Bone marrow (tissue), 2 donors: ENCODE measurements at places on chromosomes 2 and 18.
A peak's percentile ranks its signal among the peaks of the same experiment; 100 is the strongest.

GRCh38 chr2:85445316-85446295 lies 27.1 kb downstream of the SH2D6 start:
- no peak for DNase-seq

- DNase-seq = no peak
Measured at GRCh38 chr2:152176113-152176714, 651 bp upstream of the STAM2 start.

GRCh38 chr2:180205621-180206235 lies 198.6 kb upstream of the CWC22 start:
- DNase-seq = no peak

DNA sequence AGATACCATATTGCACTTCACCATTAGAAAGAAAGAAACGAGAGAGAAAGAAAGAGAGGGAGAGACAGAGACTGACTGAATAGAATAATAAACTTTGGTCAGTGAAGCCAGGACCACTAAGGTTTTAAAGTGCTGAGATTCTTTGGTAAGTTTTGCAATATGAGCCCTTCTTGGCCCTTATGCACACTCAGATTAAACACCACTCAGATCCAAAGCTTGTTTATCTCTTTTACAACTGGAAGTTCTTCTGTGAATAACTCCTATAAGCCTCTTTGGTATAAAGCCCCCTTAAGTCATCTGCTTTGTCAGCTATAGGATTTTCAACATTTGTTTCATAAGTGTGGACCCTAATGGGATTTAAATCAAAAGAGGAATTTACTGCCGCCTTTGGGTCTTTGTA lies 40.8 kb downstream of the PID1 start:
- no peak for DNase-seq

DNA sequence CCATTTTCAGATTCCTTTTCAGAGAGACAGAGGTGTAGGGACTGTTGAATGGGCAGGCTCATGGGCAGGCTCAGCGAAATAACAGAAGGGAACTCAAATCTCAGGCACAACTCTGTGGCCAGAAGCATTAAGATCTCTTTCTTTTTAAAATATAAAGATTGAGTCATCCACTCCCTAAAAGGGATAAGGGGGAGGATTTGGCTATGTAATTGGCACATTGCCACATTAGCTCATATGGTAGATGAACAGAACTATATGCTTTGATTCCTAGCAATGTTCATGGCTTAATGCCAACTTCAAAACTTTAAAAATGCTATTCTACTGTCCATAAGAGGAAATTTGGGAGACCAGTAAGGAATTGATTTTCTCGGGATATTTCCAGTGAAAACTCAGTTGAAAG lies 53.8 kb upstream of the SLC5A7 start:
- DNase-seq = no peak

GRCh38 chr2:145715601-145716000 lies 1195.7 kb upstream of the ZEB2 start:
- DNase-seq = no peak

GRCh38 chr2:200741468-200742202 lies 70.1 kb upstream of the BZW1 start:
- no peak for DNase-seq

- no peak for DNase-seq
Measured at GRCh38 chr2:220241423-220241822, 614.0 kb downstream of the SLC4A3 start.

DNA sequence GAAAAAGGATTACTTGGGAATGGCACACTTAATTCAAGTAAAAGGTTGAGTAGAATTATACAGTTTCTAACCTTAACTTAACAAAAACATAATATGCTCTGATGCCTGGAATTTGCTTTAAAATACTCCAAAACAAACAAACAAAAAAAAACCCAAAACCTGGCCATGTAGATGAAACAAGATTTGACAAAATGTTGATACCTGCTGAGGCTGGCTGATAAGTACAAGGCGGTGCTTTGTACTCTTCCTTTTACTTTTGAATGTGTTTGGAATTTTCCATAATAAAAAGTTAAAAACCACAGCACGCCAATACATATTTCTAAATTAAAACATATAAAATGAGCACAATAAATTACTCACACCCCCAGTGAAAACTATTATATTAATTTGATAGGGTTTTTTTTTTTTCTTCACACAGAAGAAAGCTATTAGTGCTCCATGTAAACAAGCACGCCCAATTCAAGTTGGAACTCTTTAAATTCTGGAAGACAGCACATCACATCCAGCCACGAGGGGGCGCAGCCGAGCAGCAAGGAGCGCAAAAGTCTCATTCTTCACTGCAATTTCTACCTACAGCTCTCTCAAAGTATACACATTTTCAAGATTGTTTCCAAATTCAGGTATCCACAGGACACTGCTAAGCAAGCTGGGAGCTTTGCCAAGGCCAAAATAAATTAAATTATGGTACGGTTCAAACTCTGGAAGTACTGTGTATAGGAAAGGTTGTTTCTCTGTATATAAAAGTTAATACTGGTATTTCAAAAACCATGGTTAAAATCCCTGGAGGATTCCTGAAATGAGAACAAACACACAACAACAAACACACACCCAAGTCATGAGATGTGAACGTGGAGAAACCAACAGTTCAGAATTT lies 7.5 kb downstream of the SERTAD2 start:
- DNase-seq = peak; percentile 46
